ENCODE measurements at places on chromosomes 2 and 18.

- DNase-seq: peak; percentile 59
Measured at GRCh38 chr2:68103709-68104055, 40.9 kb upstream of the C1D start.

DNA sequence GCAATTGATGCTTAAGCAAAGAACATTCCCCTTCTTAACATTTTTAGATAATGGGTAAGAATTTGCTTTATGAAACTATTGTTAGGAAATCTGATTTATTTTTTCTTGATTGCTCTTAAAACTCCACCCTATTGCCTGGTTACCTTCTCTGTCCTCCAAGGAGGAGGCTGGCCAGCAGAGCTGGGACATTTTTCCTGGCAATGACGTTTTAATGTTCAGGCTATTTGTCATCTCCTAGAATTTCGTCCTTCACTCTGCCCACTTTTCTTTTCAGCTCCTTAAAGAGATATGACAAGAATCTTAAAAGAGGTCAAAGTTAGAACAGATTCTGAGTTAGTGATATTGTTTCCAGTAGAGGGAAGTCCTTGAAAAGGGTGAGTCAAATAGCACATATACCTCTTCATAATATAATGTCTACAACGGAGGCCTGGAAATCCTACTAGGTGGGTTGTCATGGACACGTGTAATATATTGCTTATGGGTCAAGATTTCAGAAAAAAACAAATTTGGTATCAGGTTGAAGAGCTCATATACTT is 141.0 kb downstream of the CMPK2 start:
- no peak for DNase-seq

DNA sequence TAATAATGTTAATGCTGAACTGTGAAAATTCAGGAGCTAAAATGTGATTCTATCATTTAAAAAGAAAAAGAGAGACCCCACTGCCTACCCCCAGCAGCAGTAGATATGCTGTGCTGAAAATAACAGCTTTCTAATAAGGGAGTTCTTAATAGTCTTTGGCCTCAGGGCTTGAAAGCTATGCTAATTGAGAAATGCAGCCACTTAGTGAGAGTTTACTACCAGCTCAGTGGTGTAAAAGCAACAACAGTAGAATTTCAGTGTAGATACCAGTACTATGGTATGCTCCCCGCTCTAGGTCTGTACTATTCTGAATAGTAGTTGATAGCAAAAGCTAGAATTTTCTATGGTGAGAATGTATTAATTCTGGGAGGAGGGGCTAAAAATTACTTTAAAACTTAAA is 303.1 kb upstream of the VWC2L start:
- DNase-seq: no peak

GRCh38 chr2:219056896-219057708 is 3.6 kb downstream of the IHH start:
- no peak for DNase-seq

DNA sequence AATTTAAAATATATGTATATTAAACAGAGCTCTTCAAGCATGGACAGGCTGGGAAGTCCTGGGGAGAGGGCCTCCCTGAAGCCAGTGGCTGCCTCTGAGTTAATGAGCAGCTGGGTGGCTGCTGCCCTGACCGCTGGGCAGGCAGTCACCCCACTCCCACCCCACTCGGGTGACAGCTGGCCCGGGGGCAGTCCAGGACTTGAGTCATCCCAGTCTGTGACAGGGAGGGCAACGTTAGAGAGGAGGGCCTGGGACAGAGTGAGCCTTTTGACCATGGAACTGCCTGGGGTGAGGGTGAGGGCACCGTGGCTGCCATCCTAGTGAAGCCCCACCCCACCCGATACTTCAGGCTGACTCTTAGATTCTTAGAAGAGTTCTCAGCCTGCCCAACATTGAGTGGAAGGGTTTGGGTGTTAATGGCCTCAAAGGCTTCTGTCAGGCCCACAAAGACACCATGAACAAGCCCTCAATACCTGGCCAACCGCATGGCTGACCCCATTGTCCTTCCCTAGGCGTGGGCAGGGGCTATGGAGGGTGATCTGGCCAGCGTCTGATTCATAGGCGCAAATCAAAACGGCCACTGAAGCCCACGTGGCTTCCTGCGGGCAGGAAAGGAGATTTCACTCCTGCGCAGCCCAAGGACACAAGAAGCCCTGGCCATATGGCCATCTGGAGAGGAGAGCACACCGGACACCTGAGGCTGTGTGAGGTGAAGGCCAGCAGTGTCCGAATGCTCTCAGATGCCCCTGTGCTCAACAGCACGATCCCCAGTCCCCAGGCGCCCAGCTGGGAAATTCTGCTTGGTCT is 47.5 kb downstream of the MRPS5 start:
- DNase-seq: no peak

DNA sequence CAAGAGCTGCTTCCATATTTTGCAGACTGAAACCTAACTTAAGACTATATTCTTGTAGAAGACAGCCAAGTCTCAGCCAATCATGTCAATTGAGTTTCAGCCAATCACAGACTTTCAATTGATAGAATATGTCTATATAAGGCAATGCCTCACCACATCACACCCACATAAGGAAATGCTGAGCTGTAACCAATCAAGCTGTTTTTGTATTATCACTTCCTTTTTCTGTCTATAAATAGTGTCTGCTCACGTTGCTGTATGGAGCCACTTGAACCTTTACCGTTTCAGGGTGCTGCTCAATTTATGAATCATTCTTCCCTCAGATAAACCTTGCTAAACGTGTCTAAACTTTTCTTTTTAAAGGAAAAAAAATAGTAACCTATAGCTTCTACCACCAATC is 1554.4 kb upstream of the LRRTM1 start:
- DNase-seq: no peak
